ENCODE measurements at places on chromosomes 5 and 9. TPM values are rescaled to one million over a fixed set of nuclear protein-coding genes. Genes with fewer than 3 reads are reported as not detected.

Gene SURF2
- 16.3 TPM for total RNA-seq

DNA sequence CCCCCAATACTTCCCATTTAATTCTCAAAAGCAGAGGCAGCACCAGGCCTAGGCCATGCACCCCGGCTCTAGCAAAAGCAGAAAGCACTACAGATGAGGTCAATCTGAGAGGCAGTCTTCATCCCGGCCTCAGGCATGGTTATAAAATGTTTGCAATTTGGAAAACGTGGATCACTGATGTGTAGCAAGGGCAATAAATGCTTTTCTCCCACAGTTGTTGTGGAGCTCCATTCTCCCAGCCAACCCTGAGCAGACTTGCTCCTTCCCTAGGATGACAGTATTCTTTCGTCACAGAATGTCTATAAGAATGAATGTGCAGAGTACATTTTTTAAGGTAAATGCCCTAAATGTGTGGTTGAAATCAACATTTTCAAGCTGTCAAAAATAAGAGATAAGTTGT, 157.3 kb upstream of the DAPK1 start:
- ATAC-seq: no peak

GRCh38 chr5:178826216-178826615, 33.5 kb upstream of the ZNF354B start:
- ATAC-seq: no peak

DNA sequence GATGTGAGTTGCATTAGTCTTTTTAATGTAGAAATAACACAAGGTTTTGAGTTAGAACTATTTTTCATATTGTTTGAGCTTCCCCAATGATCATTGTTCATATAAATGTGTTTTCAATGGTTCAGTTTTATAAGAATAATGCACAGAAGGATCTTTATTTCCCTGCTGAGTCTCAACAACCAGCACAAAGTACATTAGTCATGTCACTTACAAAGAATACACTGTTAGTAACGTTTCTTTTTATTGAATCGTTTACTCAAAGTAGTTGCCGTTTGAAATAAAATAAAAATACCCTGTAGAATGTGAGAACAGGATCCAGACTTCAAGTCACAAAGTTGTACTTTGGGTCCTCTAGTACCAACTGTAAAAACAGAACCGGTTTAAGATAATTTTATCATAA, 41.5 kb downstream of the ERCC8 start:
- ATAC-seq: no peak

- no peak for ATAC-seq
These were observed 83.1 kb downstream of the VCAN start for GRCh38 chr5:83554686-83555085.

Gene PCDHGA3
- 3.0 TPM for total RNA-seq

- no peak for ATAC-seq
These were observed 38.8 kb downstream of the PROP1 start for GRCh38 chr5:177957241-177957640.

Gene SH3PXD2B
- 80.9 TPM for total RNA-seq

Gene DPYSL3
- total RNA-seq: 175 TPM

DNA sequence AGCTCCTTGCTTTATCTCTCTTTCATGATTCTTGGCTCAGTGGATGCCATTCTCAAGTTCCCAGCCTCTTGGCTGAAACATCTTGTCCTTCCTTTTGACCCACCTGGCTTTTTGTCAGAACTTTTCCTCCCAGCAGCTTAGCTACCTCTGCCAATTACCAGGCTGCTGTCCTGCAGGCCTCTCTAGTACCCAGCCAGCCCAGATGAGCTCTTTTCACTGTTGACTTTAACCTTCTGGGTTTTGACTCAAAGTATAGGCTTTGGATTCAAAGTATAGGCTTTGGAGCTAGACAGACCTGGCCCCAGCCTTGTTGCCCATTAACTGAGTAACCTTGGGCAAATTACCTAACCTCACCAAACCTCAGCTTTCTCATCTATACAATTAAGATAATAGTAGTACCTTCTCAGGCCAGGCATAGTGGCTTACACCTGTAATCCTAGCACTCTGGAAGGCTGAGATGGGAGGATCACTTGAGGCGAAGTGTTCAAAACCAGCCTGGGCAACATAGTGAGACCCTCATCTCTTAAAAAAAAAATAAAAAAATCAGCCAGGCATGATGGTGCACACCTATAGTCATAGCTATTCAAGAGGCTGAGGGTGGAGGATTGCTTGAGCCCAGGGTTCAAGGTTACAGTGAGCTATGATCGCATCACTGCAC, 6.6 kb upstream of the TMEFF1 start:
- no peak for ATAC-seq

Gene FOXD4L6
- total RNA-seq: not detected

GRCh38 chr9:13078164-13078563, 201.3 kb downstream of the MPDZ start:
- no peak for ATAC-seq

DNA sequence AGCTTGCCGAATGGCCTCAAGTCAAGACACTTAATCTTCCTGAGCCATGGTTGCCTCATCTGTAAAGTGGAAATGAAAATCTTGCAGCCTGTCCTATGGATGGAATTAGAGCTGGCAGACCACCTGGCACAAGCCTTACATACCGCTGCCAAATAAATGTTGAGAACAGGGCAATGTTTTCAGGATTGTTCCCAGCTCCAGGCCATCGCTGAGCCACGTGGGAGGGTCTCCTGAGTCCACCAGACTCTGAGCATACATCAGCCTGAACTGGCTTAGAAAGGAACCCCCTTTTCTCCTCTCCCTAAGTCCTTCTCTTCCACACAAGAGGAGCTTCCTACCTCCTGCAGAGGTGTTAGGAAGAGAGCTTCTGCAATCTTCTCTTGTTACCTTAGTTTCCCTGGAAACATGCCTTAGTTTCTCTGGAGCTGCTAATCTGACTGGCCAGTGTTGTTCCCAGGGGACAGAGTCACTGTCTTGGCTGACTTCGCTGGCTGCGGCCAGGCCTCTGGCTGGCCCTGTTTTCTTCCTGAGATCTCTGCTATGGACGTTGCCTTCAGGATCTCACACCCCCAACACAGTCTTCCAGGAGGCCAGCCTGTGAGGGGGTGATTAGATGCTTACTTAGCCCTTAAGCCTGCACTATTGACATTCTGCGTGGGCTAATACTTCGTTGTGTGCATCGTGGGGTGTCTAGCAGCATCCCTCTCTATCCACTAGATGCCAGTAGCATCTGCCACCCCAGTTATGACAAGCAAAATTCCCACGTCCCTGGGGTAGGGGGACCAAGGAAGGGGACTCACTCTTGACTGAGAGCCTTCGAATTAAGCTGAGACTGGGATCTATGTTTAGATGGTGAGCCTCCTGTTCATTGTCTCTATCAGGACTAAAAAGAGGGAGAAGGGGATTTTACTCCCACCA, 62.2 kb downstream of the BOD1 start:
- ATAC-seq: peak; percentile 9

- ATAC-seq: no peak
These were observed 17.6 kb downstream of the RNF38 start for GRCh38 chr9:36382484-36382883.

DNA sequence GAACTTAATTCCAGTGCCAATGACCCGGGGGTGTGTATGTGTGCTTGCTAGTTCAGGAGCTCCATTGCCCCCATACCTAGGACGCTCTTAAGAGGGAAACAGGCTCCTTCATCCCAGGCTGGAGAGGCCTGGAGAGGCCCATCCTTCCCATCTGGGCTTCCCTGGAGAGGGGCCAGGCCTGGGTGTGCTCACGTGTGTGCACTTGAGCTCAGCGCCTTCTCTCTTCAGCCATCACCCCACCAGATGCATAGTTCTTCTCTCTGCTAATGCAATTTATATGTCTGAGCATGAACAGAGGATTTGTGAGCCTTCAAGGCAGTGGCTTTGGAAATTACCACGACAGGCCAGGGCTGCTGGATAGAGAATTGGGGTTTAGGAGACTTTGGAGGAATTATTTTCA, 48.6 kb upstream of the SHB start:
- ATAC-seq: no peak

- ATAC-seq: no peak
These were observed at the start of gene BTNL8 for GRCh38 chr5:180898621-180899246. Gene BTNL8 (plus strand): TSS chr5:180899159. CDS start chr5:180899311, 152 bp downstream.

Gene FBP1
- total RNA-seq: not detected

Gene C9orf153
- total RNA-seq: not detected

DNA sequence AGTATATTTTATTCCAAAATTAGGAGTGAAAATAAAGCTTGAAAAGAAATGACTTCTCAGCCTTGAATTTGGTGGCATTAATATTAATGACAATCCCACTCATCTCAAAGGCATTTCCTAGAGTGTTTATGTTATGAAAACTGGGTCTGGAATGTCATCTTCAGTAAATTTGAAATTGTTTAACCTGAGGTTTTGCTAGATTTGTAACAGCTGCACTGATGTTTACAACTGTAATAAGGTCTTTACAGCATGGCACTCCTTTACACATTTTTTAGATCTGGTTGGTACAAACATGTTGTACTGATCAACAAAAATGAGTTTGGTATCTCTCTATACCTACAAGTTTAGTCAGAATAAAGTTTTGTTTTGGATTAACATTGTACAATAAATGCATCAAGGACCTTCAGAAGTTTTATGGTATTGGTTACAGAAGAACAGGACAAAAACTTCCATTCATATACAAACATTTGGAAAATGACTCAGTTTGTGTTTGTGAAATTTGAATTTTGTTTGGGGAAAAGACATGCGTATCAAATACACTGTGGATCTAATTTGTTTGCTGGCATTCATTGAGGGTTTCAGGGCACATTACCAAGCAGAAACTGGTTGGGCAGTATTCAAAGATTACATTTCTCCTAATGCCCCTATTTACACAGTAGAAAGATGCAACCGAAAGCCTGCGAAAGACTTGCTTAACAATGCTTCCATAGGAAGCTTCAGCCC, 11.6 kb downstream of the FANCC start:
- no peak for ATAC-seq

Gene PCDHB6
- 1.0 TPM for total RNA-seq

Measured in gastroesophageal sphincter (tissue), 4 donors.